Kidney capillary endothelial cell (primary cell): ENCODE measurements at places on chromosomes 16 and 17.

DNA sequence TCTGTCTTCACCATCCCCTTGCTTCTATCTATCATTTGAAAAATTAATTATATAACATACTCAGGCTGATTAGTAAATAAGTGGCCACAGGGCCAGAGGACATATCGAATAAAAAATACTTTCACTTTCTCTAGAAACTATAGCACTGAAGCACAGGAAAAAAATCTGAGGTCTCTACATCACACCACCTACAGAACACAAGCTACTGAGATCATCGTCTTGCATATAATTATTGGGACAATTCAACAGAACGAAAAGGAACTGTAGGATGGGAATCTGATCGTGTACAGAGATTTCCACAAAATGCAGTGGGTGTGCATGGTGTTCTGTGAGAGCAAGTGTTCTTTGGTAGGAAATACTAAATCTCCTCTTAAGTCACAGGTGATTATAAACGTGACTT is 289.6 kb upstream of the ERCC4 start:
- DNase-seq: no peak

- DNase-seq: no peak
Observed at GRCh38 chr16:53855056-53855455, 151.1 kb downstream of the FTO start.

- DNase-seq: no peak
Observed at GRCh38 chr17:72996791-72997190, 95.7 kb downstream of the SLC39A11 start.

GRCh38 chr16:74747716-74748615 is 26.7 kb downstream of the FA2H start:
- DNase-seq: no peak

- no peak for DNase-seq
Observed at GRCh38 chr16:760545-761343, at the start of gene MSLN. Gene MSLN (plus strand): TSS chr16:760734. CDS start chr16:762681, 1,947 bp downstream.
